ENCODE measurements at places on chromosomes 13 and 19.
A peak's percentile ranks its signal among the peaks of the same experiment; 100 is the strongest.

GRCh38 chr13:64709079-64709478, 2521.1 kb downstream of the PCDH9 start:
- DNase-seq, result no peak

- no peak for DNase-seq
Observed at GRCh38 chr19:50633973-50634372, 5.7 kb downstream of the SYT3 start.

GRCh38 chr13:35672611-35673010, 196.1 kb upstream of the MAB21L1 start:
- DNase-seq, result no peak

- no peak for DNase-seq
Observed at GRCh38 chr13:25630329-25630900, 258.6 kb downstream of the ATP8A2 start.

DNA sequence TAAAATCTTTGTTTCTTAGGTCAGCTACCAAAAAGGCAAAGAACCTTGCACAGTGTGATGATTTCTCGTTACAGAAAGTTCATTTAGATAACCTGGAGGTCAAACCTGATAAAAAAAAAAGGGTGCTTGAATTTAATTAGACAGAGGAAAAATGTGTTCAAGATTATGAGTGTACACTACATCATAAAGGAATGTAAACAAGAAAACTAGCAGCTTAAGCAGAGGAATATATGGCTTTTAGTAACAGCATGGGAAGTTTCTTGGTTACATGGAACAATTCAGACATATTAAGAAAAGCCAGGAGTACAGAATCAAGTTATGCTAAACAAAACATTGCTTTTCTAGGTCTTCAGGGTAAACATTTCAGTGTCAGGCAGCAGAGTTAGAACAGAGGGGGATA, 32.9 kb downstream of the ING1 start:
- no peak for DNase-seq

GRCh38 chr19:49512970-49513745, 697 bp downstream of the FCGRT start:
- peak; percentile 61 for DNase-seq

- no peak for DNase-seq
Observed at GRCh38 chr19:38072776-38073750, 151.0 kb downstream of the DPF1 start.

DNA sequence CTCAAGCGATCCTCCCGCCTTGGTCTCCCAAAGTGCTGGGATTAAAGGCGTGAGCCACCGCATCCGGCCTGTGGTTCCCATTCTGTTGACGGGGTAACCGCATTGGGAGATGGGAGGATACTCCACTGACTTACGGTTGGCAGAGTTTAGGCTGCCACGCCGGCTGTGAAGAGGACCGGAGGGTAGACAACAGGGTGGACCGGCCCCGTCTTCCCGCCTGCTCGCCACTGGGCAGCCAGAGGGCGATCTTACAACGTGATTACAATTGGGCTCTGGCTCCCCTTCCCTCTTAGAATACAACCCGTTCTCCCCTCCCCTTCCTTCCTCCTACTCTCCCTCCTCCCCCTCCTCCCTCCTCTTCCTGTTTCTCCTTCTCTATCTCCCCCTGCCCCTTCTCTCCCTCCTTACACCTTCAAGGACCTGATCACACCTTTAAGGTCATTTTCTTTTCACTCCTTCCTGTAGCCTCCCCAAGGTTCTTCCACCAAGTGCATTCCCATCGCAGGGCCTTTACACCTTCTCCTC, 957 bp upstream of the CCDC194 start:
- no peak for DNase-seq

DNA sequence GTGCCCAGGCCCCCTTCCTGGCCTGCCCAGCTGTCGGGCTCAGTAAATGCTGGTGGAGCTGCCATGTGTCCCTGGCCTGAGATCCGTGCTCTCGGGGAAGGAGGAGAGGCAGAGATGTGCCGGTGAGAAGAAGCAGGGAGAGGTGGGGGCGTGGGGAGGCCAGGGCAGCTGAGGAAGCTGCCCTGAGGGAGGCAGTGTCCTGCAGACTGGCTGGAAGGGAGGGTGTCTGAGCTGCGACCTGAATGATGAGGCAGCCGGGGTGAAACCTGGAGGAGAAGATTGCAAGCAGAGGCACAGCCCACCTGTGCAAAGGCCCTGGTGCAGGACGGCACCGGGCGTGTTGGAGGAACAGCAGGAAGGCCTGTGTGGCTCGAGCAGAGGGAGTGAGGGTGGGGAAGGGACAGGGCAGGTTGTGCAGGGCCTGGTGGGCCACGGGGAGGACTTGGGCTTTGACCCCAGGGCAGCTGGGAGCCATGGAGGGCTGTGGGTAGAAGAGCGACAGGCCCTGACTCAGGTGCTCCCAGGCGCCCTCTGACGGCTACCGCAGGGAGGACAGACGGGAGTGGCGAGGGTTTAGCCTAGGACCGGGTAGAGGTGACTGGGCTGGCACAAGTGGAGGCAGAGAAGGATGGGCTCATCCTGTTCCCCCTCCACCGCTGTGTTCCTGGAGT, 14.0 kb upstream of the CELF5 start:
- peak; percentile 50 for DNase-seq

DNA sequence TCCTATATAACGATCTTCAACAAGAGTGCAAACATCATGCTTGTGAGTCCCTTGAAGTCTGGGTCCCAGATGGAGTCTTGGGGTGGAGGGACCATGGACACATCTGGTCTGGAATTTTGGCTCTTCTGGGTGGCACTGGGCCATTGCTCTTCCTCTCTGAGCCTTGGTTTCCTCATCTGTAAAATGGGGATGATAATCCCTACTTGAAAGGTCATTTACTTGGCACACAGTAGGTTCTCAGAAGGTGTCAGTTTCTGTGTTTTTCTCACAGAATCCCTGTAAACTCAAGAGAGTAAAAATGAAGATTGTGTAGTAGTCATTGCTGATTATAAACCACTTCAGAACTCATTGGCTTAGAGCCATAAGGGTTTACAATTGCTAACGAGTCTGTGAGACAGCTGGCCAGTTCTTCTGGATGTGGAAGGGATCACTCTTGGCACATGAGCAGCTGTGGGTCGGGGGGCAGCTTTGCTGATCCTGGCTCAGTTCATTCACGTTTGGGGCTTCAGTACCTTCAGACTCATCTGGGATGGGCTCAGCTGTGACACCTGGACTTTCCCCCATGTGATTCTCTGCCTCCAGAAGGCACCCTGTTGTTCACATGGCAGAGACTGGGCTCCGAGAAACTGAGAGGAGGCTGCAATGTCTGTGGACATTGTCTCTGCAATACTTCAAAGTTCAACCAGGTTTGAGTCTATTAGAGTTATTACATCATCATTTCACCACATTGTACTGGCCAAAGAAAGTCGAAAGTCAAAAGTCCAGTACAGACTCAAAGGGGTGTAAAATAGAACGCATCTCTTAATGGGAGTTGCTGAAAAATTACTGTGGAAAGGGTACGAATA, 7.8 kb downstream of the CYP4F12 start:
- no peak for DNase-seq

GRCh38 chr13:50071379-50071778, 56.1 kb downstream of the KCNRG start:
- no peak for DNase-seq

DNA sequence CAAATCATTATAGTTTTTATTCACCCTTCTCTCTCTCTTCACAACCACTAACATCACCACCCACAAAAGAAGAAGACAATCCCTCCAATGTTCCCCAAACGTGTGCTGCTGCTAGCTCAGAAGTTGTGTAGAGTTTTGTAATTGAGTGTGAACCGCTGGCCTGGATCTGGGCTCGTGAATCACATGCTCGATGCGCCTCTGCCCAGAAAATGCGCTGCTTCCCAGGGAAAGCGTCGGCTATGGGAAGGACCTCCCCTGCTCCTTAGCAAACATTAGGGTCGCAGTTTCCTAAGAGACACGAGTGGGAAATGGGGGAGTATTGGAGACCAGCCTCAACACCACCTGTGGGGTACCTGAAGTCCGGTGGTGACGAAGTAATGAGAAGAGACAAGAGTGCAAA, 38.4 kb upstream of the ZNF726 start:
- DNase-seq, result no peak

DNA sequence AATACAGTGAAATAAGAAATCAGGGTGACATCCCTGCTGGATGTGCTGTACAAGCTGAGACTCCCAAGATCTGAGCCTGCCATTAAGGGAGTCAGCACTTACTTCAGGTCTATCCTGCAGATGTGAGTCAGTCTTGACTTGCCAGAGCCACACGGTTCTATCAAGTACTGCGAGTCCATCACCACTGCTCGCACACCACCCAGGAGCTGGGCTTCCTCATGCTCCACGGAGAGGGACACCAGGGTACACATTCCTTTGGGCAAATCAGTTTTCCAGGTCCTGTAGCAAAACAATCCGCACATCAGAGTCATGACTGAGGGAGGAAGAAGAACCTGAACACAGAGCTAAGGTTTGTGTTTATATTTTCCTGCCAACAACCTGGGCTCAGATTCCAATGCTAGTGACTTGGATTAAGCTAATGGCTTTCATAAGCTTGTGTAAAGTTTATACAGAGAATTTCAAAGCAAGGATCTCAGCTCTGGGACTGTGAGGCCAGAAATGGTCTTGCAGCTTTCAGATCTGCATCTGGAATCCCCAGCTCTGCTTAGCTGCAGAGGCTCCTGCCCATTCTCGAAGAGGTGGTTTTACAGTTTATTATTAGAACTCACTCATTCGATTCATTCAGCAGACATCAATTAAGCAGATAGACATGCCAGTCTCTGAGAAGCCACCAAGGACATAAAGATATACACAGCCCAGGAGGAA, 90.6 kb downstream of the KL start:
- no peak for DNase-seq

DNA sequence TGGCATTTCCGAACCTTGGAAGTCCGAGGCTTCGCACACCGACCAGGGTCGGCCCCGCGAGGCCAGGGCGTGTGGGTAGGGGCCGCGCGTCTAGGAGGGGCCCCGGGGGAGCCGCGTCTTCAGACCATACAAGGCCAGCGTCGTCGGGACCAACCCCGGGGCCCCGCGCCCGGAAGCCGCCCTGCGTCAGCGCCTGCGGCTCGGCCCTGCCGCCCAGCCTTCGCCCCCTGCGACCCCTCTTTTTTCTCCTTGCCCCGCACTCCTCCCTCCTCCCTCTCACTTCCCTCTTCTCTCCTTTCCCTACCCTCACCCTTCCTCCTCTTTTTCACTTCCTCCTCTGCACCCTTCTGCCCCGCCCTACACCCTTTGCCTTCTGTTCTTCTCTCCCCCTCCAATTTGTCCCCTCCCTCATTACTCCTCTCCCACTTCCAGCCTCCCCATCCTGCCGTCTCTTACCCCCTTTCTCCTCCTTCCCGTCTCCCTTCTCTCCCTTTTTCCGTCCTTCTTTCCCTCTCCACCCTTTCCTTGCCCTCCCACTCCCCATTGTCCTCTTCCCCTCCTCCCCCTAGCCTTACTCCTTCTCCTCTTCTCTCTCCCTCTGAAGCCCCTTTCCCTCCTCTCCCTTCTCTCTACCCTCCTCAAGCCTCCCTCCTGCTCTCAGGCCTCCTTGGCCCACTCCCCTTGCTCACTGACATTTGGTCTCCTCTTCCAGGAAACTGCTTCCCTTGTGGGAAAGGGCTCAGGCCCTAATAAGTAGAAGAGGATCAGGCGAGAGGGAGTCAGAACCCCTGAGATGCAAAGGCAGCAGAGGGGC, 2.2 kb upstream of the PLEKHG2 start:
- DNase-seq, result peak; percentile 63

- DNase-seq, result no peak
Observed at GRCh38 chr13:43428545-43429296, 358.1 kb downstream of the ENOX1 start.

GRCh38 chr13:105139048-105139379, 1396.4 kb downstream of the EFNB2 start:
- DNase-seq, result no peak

DNA sequence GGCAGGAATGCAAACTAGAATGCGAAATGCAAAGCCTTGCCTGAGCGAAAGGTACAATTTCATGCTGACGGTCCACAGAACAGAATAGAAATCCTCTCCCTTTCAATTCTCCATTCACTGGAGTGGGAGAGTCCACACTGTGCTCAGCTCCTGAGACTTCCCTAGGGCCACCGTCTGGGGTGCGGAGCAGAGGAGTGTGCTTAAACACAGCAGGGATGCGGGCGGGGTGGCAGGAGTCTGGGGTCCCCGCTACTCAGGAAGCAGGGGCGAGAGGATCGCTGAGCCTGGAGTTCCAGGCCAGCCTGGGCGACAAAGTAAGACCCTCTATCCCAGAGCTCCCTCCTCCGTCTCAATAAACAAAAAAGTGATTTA, 552 bp upstream of the ZNF816 start:
- peak; percentile 25 for DNase-seq

DNA sequence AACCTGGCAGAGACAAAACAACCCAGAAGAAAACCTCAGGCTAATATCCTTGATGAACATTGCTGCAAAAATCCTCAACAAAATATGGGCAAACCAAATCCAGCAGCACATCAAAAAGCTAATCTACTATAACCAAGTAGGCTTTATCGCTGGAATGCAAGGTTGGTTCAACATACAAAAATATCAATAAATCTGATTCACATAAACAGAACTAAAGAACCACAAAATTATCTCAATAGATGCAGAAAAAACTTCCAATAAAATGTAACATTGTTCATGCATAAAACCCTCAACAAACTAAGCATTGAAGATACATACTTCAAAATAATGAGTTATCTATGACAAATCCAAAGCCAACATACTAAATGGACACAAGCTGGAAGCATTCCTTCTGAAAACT, 8.8 kb downstream of the ZNF724 start:
- DNase-seq, result no peak

- DNase-seq, result peak; percentile 16
Observed at GRCh38 chr13:32310134-32310706, 4.9 kb downstream of the ZAR1L start.

- no peak for DNase-seq
Observed at GRCh38 chr13:37442996-37443395, 155.6 kb downstream of the POSTN start.

GRCh38 chr19:15248106-15248505, 15.9 kb upstream of the EPHX3 start:
- DNase-seq, result no peak

- DNase-seq, result no peak
Observed at GRCh38 chr13:104779311-104779993, 1713.2 kb upstream of the SLC10A2 start.

DNA sequence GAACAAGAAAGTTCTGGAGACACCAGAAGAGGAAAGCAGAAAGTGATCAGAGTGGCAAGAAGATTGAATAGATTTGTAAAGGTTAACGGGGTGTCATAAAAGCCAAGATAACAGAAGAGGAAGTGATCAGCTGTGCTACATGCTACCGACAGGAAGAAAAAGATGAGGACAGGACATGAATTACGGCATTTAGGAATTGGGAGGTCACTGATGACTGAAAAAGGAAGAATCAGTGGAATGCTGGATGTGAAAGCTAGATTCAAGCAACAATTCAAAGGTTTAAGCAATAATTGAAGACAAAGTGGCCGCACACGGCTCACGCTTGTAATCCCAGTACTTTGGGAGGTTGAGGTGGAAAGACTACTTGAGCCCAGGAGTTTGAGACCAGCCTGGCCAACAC, 15.1 kb downstream of the ZNF160 start:
- DNase-seq, result no peak
